Activated CD8-positive, alpha-beta T cell treated with anti-CD3 and anti-CD28 coated beads, Interleukin-2, amount 10 ng/mL, durations not matched to agents 7 days and 5 days (primary cell): ENCODE measurements at places on chromosomes 3 and 15. TPM values are rescaled to one million over a fixed set of nuclear protein-coding genes. Genes with fewer than 3 reads are reported as not detected.

DNA sequence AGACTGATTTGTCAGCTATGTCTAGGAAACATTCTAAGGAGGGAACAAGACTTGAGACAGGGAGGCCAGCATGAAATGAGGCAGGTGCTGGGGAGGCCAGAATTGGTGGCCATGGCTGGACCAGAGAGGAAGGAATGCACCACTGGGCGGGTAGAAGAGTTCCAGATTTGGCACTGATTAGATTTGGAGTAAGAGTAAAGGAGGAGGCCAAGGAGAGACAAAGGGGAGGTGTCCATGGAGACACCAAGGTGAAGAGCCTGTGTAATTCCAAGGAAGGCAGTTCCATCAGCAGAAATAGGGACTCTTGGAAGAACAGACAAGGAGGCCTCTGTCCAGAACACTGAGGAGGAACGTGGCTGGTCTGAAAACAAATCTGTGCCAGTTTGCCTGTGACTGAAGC is 1.8 kb downstream of the ARNT2 start:
- no peak for DNase-seq
- H3K27ac ChIP-seq: no peak overlapping the region
- peaks cover 4% of the 10 kb centered on the region for H3K4me1 ChIP-seq
- H3K36me3 ChIP-seq: no peaks in the 10 kb centered on the region

DNA sequence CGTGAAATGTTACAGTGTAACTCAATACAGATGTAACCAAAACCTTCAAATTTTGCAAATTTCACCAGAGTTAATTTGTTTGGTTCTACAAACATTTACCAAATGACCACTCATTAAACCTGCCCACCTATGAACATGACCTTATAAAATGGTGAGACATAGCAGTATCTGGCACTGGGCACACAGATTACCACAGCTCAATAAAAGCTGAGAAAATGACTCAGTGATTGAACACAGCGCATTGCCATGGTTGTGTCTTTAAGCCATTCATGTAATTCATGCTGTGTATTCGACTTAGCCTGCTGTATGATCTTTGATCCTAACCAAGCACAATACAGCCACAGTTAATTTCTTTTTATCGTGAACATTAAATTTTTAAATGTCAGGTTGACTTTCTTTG is 11.3 kb downstream of the PPARG start:
- H3K27ac ChIP-seq: no peak overlapping the region
- DNase-seq: no peak
- H3K4me1 ChIP-seq: no peaks in the 10 kb centered on the region
- peaks cover 17% of the 10 kb centered on the region for H3K27me3 ChIP-seq
- no peaks in the 10 kb centered on the region for H3K36me3 ChIP-seq

GRCh38 chr3:187186801-187187421 is 10.4 kb upstream of the RTP1 start:
- H3K4me1 ChIP-seq: peaks cover 16% of the 10 kb centered on the region
- H3K27ac ChIP-seq: no peak overlapping the region
- H3K4me3 ChIP-seq: no peak overlapping the region
- peaks cover 34% of the 10 kb centered on the region for H3K27me3 ChIP-seq
- peaks cover 4% of the 10 kb centered on the region for H3K36me3 ChIP-seq
- no peak for DNase-seq

- DNase-seq: no peak
- no peaks in the 10 kb centered on the region for H3K27me3 ChIP-seq
- H3K27ac ChIP-seq: no peak overlapping the region
These were observed 76.4 kb downstream of the CHSY1 start for GRCh38 chr15:101175401-101175800.

DNA sequence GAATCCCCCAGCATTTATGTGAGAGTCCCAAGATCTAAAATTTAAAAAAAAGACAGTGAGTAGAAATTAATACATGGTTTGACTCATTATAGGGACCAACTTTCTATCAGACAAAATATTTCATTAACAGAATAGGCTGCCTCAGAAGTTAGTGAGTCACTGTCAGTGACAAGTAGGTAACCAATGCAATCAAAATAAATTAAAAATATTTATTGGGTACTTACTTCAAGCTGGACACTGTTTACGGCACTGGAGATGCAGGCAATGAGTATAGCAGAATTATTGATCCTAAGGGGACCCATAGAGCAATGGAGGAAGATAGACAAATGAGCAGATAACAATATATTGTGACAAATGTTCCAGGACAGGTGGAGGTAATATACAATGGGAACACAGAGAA is 135.6 kb upstream of the BCL6 start:
- no peaks in the 10 kb centered on the region for H3K27me3 ChIP-seq
- H3K4me1 ChIP-seq: no peaks in the 10 kb centered on the region
- DNase-seq: no peak
- no peak overlapping the region for H3K27ac ChIP-seq
- no peak overlapping the region for H3K4me3 ChIP-seq

DNA sequence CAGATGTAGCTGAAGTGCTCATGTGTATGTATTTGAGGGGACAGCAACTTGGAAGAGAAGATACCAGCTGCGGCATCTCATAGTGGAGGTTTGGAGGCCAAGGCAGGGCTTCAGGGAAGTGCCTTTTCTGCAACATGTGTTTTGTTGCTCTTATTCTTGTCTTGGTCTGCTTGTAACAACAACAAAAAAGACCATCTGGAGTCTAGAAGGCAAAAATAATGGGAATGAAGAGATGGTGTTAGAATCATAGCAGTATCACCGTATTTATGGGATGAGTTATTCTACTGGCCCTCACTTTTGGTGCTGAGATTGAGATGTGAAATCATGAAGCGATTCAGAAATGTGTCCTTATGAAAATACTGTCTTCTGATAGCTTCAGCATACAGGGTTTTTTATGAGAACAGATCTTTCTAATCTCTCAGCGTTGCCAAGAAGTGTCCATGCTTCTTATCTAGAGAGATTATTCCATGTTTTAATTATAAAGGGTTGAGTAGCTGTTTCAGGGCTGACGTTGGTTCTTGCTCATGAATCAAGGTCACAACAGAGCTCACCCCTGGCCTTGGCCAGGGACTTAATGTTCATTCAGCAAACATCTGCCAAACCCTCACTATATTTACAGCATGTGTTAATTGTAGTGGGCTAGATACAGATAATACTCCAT is 58.0 kb downstream of the ITPR1 start:
- H3K36me3 ChIP-seq: peaks cover 4% of the 10 kb centered on the region
- H3K4me3 ChIP-seq: no peak overlapping the region

- H3K4me1 ChIP-seq: no peaks in the 10 kb centered on the region
- no peak for DNase-seq
- no peak overlapping the region for H3K4me3 ChIP-seq
- peaks cover 3% of the 10 kb centered on the region for H3K27me3 ChIP-seq
These were observed 9.0 kb upstream of the C3orf33 start for GRCh38 chr3:155815030-155815545.

GRCh38 chr3:49942651-49943050 is 2.7 kb downstream of the RBM6 start:
- H3K36me3 ChIP-seq: peaks cover 27% of the 10 kb centered on the region
- H3K4me1 ChIP-seq: peaks cover 31% of the 10 kb centered on the region
- no peak for DNase-seq
- no peaks in the 10 kb centered on the region for H3K27me3 ChIP-seq
- H3K27ac ChIP-seq: no peak overlapping the region

GRCh38 chr3:56389183-56389830 is 79.0 kb downstream of the ERC2 start:
- H3K27me3 ChIP-seq: peaks cover 2% of the 10 kb centered on the region
- H3K27ac ChIP-seq: no peak overlapping the region
- no peaks in the 10 kb centered on the region for H3K4me1 ChIP-seq
- DNase-seq: no peak
- no peak overlapping the region for H3K4me3 ChIP-seq

The TLR9 gene
- 0.79 TPM for total RNA-seq

The OXTR gene
- total RNA-seq: 0.71 TPM

The B3GNT5 gene
- total RNA-seq: 1.4 TPM
